ENCODE measurements at places on chromosomes 12 and 14.
A peak's percentile ranks its signal among the peaks of the same experiment; 100 is the strongest.

DNA sequence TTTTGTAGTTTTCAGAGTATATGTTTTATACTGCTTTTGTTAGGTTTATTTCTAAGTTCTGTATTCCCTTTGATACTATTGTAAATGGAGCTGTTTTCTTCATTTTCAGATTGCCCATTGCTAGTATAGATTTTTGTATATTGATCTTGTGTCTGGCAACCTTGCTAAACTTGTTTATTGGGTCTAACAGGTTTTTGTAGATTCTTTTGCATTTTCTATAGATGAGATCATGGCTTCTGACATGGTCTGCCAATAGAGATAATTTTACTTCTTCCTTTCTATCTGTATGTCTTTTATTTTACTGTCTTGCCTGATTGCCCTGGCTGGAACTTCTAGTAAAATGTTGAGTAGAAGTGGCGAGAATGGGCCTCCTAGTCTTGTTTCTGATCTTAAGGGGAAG lies 40.3 kb downstream of the ANKRD9 start:
- DNase-seq = no peak

- DNase-seq = no peak
These were observed 3.0 kb upstream of the PPP1CC start for GRCh38 chr12:110745542-110746284.

DNA sequence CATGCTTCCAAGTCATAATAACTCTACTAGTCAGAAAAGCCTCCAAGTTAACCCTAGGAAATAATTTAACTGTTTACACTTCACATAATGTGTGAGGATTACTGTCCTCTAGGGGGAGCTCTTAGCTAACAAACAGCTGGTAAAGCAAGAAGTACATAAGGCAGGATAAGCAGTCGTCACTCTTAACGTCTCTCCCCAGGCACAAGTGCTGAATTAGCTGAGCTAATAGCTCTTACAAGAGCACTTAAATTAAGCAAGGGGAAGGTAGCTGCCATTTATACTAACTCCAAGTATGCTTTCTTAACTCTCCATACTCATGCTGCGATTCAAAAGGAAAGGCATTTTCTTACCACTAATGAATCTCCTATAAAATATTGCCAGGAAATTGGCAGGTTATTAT lies 79.3 kb upstream of the TSPAN11 start:
- peak; percentile 19 for DNase-seq

- no peak for DNase-seq
These were observed 1.8 kb upstream of the LARP4 start for GRCh38 chr12:50398931-50399330.

- no peak for DNase-seq
These were observed 149.7 kb downstream of the C12orf75 start for GRCh38 chr12:105480162-105480561.

DNA sequence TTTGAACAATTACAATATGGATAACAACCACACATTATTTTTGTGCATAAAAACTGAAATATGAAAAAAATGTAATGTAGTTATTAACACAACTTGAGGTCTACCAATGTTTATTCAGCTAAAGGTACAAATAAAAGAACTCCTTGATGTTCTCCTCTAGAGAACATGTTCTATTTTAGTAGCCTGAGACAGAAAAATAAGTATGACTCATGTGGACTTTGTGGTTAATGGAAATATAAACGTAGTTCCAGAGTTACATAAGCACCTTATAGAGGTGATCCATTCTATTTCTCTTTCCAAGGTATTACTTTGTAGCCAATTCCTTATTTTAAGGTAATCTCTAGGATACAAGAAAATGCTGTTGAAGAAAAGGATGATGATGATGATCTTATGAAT lies 25.7 kb downstream of the ALKBH1 start:
- DNase-seq = no peak

- DNase-seq = no peak
These were observed 213.1 kb downstream of the CHST11 start for GRCh38 chr12:104669851-104670337.

- no peak for DNase-seq
These were observed 280.2 kb downstream of the CACNA1C start for GRCh38 chr12:2332947-2333346.

GRCh38 chr12:130868412-130868811 lies 3.5 kb upstream of the RAN start:
- no peak for DNase-seq

- no peak for DNase-seq
These were observed 162.6 kb downstream of the ETNK1 start for GRCh38 chr12:22787557-22787956.

- no peak for DNase-seq
These were observed 11.5 kb downstream of the FICD start for GRCh38 chr12:108526482-108527165.

DNA sequence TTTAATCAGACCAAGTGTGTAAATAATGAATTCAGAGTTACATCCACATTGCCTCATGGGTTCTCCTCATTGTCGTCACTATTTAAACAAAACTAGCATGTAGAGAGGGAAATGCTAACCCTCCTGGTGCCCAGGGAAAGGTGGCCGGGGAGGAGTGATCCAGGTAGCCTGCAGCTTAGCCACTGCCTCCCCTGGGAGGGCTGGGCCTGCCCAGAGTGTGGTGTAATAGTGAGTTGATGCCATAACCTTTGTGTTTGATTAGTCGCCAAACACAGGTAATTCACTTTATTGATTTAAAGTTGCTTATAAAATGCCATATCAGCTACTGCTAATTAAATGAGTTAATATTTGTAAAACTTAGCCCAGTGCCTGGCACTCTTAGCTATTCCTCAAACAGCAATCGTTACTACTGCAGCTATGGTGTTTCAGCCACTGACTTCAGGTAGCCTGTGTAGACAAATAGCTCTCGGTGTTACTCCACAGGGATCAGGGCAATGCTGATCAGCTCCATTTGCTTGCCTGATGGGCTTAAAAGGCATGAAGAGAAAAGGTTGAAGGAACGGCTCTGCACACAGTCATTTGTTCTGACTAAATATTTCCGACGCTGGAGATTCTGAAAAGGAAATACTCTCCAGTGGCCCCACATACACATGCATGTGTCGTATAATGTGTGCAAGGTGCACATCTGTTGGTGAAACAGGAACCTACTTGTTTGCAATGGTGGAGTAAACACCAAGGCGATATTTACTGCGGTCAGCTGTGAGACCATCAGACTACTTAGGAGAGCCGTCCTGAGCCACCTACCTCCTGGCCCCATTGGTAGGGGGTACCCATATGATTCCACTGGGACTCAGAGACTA lies 45.7 kb upstream of the PRMT8 start:
- no peak for DNase-seq

- peak; percentile 61 for DNase-seq
These were observed 61.2 kb downstream of the NOC4L start for GRCh38 chr12:132205271-132206045.

DNA sequence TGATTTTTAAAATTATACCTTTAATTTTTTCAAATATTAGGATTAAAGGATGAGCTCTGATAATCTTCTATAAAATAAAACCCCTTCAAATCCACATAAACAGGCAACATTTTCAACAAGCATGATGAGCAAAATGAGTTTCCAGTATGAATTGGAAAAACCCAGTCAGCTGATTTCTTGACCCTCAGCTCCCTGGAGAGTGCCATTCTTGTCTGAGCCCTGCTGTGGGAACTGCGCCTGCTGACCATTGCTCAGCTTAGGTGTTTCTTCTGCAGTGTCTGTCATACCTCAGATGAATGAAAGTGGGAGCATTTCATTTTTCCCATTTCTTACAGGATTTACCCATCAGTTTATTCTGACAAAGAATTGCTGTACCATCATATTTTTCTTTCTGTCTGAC lies 27.6 kb downstream of the MAPKAPK5 start:
- DNase-seq = no peak

DNA sequence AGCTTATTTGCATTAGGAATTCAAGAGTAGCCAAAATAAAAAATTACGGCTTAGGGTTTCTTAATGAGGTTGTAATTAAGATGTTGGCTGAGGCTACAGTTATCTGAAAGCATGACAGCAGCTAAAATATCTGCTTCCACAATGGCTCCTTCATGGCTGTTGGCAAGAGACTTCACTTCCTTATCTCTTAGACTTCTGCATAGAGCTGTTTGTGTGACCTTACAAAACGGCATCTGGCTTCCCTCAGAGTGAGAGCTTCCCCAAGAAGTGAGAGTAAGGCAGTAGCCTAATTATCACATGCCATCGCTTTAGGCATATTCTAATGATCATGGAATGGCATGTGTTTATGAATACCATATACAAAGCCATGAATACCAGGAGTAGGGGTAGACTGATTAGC lies 57.6 kb downstream of the CCDC59 start:
- DNase-seq = no peak

GRCh38 chr14:63006531-63006930 lies 38.7 kb downstream of the KCNH5 start:
- DNase-seq = no peak

DNA sequence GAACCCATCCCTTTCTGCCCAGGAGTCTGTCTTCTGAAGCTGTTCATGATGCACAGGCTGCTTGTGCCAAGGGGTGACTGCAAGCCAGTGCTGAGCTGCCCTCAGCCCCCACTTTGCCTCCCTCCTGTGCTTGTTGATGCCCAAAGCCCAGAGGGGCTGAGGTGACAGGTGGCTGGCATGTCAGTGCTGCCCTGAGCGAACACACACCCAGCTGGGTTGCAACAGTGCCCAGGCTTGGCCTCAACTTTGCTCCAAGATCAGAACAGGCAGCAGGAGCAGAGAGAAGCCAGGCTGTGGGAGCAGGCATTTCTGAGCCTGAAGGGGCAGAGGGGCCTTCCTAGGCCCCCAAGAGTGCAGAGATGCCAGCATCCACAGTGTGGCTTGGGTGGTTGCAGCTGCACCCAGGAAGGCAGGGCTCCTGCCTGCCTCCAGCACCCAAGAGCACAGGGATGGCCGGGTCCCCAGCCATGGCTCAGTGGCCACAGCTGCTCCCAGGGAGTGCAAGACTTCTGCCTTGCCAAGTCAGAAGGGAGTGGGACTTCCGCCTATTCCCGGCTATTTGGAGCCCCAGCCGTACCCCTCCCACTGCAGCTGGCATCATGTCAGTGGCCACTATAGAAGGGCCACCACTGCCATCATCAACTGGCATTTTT lies 83.1 kb downstream of the SLC16A7 start:
- DNase-seq = no peak

GRCh38 chr12:120213758-120214157 lies 12.8 kb upstream of the RPLP0 start:
- no peak for DNase-seq

- no peak for DNase-seq
These were observed 48.5 kb upstream of the OR5AU1 start for GRCh38 chr14:21204167-21205025.

DNA sequence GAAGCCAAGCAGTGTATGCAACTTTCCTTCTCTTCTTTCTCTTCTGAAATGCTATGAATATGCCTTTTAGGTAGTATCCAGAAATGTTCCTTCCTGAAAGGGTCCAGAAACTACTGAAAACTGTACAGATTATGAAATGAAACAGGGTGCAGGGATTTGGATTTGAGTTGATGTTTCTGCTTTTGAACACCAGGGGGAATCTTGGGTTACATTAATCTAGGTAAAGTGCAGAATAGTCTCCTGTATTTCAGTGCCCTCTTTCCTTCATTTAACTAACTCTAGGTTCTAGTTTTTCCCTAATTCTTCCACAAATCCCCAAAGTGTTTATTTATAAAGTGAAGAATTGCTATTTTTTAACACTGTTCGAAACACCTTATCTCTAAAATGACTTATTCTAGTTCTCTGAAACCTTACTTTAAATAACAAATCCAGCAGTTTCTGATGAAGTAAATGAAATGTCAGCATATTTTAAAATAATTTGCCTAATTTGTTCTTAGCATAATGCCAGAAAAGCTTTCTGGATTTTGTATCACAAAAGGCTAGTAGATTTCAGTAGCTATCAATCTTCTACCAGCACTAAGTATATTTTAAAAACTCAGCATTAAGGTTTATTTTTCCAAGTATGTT lies 111.9 kb downstream of the LRRK2 start:
- DNase-seq = no peak

GRCh38 chr14:35374263-35374712 lies 30.3 kb downstream of the NFKBIA start:
- DNase-seq = no peak

GRCh38 chr14:95498622-95499353 lies 17.7 kb downstream of the SYNE3 start:
- no peak for DNase-seq

DNA sequence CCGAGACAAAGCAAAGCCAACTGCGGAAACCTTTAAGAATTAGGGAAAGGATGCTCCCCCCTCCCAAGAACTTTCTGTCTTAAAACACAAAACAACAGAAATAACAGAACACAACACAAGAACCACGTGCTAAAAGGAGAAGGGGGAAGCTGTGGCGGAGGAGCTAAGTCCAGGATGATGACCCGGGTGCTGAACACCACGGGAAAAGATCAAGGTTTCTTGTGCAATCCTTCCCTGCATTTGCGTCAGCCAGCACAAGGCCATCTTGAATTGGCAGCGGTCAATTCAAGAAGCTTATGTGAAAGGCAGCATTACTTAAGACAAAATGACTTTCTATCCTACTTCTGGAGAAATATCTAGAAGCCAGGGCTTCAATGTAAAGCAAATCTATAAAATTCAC lies 11.0 kb upstream of the CREBL2 start:
- no peak for DNase-seq

DNA sequence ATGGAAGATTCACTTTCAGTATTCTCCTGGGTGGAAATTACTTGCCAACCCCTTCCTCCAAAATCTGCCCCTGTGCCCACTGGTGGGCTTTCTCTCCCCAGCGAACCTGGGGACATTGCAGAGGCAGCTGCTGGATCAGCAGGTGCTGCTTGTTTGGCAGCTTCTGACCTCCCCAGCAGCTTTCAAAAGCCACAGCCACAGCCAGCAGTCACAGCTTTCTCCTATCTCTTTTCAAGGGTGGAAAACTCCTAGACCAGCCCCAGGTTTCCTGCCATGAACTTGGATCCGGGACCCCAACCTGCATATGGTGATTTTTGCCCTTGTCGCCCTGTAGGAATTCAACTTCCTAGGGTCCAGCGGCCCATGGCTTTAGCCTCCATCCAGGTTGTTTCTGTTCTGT lies 330.8 kb downstream of the ADAMTS20 start:
- DNase-seq = no peak

- DNase-seq = no peak
These were observed 14.2 kb downstream of the ANKLE2 start for GRCh38 chr12:132747395-132747794.

- DNase-seq = no peak
These were observed 182.5 kb downstream of the SLC2A13 start for GRCh38 chr12:39923364-39923763.

- DNase-seq = no peak
These were observed 277.0 kb downstream of the CEP128 start for GRCh38 chr14:80664576-80664975.
